ENCODE measurements at places on chromosomes 13 and 19. TPM values are rescaled to one million over a fixed set of nuclear protein-coding genes. Genes with fewer than 3 reads are reported as not detected.
A peak's percentile ranks its signal among the peaks of the same experiment; 100 is the strongest.

DNA sequence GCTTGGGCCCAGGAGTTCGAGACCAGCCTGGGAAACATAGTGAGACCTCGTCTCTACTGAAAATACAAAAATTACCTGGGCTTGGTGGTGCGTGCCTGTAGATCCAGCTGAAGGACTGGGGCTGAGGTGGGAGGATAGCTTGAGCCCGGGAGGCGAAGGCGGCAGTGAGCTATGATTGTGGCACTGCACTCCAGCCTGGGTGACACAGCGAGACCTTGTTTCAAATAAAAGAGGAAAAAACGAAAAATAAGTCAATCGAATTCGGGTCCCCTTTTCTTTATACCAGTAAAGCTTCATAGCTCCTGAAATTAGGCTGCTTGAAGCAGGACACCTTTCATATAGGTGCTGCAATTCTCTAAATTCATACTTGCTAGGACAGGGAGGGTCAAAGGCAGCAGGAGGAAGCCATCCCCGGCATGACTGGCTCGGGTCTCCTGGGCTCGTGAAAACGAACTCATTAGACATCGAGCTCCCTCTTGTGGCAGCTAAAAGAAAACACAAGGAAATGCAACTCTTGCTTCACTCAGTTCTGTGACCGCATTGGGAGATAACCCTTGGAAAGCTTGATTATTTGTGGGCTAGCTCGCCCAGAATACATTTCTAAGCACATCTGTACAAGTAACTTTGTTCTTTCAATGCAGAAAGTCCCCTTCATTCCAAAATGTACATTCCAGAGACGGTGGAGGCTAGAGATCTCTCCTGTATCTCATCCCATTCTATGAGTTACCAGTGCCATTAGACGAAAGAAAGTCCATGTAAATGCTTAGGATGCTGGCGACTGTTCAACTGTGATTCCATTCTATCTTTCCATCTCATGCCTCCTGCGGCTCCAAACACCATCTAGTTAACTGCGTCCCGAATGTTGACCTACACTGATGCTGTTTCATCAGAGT lies 16.8 kb downstream of the FPR2 start:
- H3K27ac ChIP-seq = no peak overlapping the region
- no peak overlapping the region for H3K4me3 ChIP-seq
- peaks cover 8% of the 10 kb centered on the region for H3K4me1 ChIP-seq
- H3K36me3 ChIP-seq = no peaks in the 10 kb centered on the region
- H3K27me3 ChIP-seq = peaks cover 37% of the 10 kb centered on the region

- H3K27ac ChIP-seq = no peak overlapping the region
- H3K36me3 ChIP-seq = peaks cover 38% of the 10 kb centered on the region
- H3K27me3 ChIP-seq = no peaks in the 10 kb centered on the region
- no peaks in the 10 kb centered on the region for H3K4me1 ChIP-seq
- no peak for DNase-seq
Observed at GRCh38 chr13:81757348-81757970, 1416.5 kb upstream of the SPRY2 start.

SPACA4 gene
- not detected for total RNA-seq

DNA sequence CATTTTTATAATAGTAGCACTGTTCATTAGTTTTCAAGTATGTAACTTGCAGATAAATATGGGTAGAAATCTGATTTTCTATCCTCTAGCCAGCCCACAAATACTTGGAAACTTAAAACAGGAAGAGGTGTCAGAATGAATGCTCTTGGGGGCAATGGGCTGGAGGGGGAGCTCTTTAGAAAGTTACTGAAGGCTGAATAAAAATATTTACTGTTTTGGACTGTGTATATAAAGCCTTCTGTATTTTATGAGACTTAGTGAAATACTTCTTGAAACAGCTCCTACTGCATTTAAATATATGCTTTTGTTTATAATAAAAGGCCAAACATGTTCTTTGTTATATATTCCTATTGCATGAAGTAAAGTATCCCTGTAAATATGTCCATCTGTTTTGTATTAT lies 138.8 kb downstream of the RGCC start:
- no peak overlapping the region for H3K27ac ChIP-seq
- H3K36me3 ChIP-seq = peaks cover 2% of the 10 kb centered on the region
- DNase-seq = no peak
- no peaks in the 10 kb centered on the region for H3K27me3 ChIP-seq
- H3K4me1 ChIP-seq = no peaks in the 10 kb centered on the region

DNA sequence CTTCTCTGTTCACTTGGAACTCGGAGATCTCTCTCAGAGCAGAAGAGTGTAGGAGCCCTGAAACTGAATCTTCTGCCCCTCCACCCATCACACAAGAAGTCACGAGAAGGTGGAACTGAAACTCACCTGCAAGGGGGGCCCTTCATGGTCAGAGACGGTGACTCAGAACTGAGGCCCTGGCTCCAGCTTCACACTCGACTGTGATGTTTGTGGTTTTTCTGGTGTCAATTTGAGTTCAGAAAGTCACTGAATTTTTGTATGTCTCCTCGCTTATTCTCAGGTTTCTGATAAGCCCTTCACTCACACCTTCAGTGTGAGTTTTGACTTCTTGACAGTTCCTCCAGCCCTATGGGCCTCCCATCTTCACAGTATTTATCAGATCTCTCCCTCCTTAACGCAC lies 23.1 kb downstream of the SIGLEC5 start:
- no peak overlapping the region for H3K4me3 ChIP-seq
- H3K27ac ChIP-seq = no peak overlapping the region
- DNase-seq = no peak
- peaks cover 66% of the 10 kb centered on the region for H3K27me3 ChIP-seq
- no peaks in the 10 kb centered on the region for H3K36me3 ChIP-seq

NTF4 gene
- 3.9 TPM for total RNA-seq

GRCh38 chr13:67296511-67296910 lies 66.4 kb upstream of the PCDH9 start:
- H3K27ac ChIP-seq = no peak overlapping the region
- H3K4me3 ChIP-seq = no peak overlapping the region
- no peaks in the 10 kb centered on the region for H3K4me1 ChIP-seq
- H3K36me3 ChIP-seq = no peaks in the 10 kb centered on the region

DNA sequence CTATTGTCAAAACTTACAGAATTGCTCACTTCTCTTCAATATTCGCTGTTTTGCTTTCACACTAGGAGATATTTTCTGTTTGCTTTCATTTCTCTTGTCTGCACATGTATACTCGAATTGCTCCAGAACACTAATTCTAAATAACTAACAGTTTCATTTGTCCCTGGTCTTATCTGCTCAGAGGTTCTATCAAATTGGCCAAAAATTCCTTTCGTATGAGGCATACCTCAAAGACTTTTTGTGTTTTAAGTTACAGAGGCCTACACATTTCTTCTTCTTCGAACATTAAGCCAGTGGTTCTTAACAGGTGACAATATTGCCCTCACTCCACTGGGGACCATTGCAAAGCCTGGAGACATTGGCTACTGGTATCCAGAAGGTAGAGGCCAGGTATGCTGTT lies 1314.6 kb downstream of the EFNB2 start:
- H3K36me3 ChIP-seq = no peaks in the 10 kb centered on the region
- H3K4me3 ChIP-seq = no peak overlapping the region
- no peak for DNase-seq
- H3K4me1 ChIP-seq = no peaks in the 10 kb centered on the region
- no peak overlapping the region for H3K27ac ChIP-seq

GRCh38 chr19:13082192-13083007 lies 20.3 kb downstream of the LYL1 start:
- DNase-seq = peak; percentile 60
- peak overlapping the region; percentile 40 for H3K4me3 ChIP-seq
- H3K4me1 ChIP-seq = peaks cover 37% of the 10 kb centered on the region
- no peak overlapping the region for H3K27ac ChIP-seq

- H3K27me3 ChIP-seq = no peaks in the 10 kb centered on the region
- H3K4me1 ChIP-seq = peaks cover 24% of the 10 kb centered on the region
- no peaks in the 10 kb centered on the region for H3K36me3 ChIP-seq
- H3K4me3 ChIP-seq = no peak overlapping the region
Observed at GRCh38 chr13:75547917-75548316, 1.7 kb upstream of the UCHL3 start.

GRCh38 chr13:39362652-39363381 lies 240.2 kb downstream of the LHFPL6 start:
- no peak overlapping the region for H3K27ac ChIP-seq
- H3K4me3 ChIP-seq = no peak overlapping the region
- H3K36me3 ChIP-seq = no peaks in the 10 kb centered on the region
- peaks cover 24% of the 10 kb centered on the region for H3K4me1 ChIP-seq
- H3K27me3 ChIP-seq = peaks cover 26% of the 10 kb centered on the region

- H3K27me3 ChIP-seq = no peaks in the 10 kb centered on the region
- H3K36me3 ChIP-seq = no peaks in the 10 kb centered on the region
- peak overlapping the region; percentile 81 for H3K4me3 ChIP-seq
Observed at GRCh38 chr19:2060884-2061494, 9.9 kb upstream of the MKNK2 start.

DNA sequence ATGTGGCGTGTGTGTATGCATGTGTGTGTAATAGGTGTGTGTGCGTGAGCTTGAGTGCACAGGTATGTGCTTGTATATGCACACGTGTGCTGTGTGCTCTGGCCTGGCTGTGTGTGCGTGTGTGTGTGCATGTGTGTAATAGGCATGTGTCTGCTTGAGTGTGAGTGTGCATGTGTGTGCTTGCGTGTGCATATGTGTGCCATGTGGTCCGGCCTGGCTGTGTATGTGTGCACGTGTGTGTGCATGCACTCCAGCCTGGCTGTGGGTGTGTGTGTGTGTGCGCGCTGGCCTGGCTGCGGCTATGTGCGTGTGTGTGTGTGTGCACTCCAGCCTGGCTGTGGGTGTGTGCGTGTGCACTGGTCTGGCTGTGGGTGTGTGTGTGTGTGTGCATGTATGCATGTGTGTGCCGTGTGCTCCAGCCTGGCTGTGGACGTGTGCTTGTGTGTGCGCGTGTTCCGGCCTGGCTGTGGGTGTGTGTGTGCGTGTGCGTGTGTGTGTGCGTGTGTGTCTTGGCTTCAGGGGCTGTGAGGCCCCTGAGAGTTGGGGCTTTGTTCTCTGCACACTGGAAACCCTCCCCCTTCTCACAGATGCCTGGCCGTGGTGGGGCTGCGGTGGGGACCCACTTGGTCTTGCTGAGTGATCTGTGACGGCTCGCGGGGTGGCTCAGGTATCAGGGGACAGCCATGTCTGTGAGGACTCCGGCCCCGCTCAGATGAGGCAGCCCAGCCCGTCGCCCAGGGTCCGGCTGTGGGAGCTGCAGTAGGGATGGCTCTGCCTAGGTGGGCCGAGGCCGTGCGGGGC lies 8.2 kb downstream of the SPPL2B start:
- H3K36me3 ChIP-seq = peaks cover 11% of the 10 kb centered on the region
- no peaks in the 10 kb centered on the region for H3K27me3 ChIP-seq
- no peak for DNase-seq
- H3K4me3 ChIP-seq = no peak overlapping the region

DNA sequence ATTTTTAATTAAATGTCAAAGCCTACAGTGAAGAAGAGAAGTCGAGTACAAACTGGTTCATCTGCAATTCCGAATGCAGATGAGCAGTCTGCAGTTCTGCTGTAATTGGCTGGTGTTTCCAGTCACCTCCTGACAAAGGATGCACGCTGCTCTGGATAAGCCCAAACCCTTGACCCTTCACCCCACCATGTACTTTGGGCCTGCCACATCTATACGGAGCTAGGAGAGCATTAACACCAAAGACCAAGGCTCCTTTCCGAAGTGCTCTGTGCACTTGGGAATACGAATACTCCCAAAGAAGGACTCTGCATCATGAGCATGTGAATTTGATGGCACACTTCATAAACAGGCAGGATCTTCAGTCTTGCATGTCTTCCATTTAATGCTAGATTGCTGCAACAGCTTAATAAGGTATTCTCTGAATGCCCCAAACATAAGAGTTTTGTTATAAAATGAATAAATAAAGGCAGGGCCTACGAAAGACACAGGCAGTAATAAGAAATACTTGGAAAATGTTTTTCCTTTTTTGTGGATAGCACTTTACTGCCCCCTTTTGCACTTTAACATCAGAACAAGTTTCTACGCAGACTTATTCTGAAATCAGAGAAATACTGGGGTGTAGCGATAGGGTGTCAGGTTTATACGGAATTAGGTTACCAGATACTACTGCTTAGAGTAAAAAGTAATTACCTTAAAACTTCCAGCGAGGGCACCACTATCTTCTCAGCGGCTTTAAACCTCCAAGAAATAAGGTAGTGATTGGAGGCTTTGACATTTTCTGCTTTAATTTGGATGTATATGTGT lies 15.0 kb downstream of the EFNB2 start:
- H3K27me3 ChIP-seq = no peaks in the 10 kb centered on the region
- no peaks in the 10 kb centered on the region for H3K36me3 ChIP-seq
- H3K4me1 ChIP-seq = peaks cover 80% of the 10 kb centered on the region
- H3K27ac ChIP-seq = peak overlapping the region; percentile 71
- 0 out of 2 replicates have a peak overlapping the region, but pooled peaks have one; percentile 22 for H3K4me3 ChIP-seq

IGFLR1 gene
- total RNA-seq = 12.7 TPM

- H3K4me1 ChIP-seq = peaks cover 10% of the 10 kb centered on the region
- no peak for DNase-seq
- H3K4me3 ChIP-seq = no peak overlapping the region
- no peaks in the 10 kb centered on the region for H3K36me3 ChIP-seq
- H3K27me3 ChIP-seq = no peaks in the 10 kb centered on the region
Observed at GRCh38 chr13:73952648-73953047, 181.6 kb downstream of the KLF12 start.

DNA sequence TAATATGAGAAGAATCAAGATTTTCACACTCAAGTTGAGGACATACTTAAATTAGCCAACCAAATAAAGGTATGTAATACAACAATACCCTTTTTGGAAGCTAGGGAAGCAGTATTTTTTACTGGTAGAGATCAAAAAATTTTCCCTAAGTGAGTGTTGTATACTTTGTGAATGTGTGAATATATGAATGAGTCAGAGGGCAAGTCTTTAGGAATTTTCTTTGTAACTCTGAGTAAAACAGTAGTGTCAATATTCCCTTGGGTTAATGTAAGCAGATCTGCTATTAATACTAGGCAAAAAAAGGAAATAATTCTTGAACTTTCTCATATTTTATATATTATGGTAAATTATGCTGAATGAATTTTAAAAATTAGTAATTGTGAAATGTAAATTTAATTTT lies 1161.8 kb upstream of the MIR17HG start:
- H3K36me3 ChIP-seq = no peaks in the 10 kb centered on the region
- peaks cover 8% of the 10 kb centered on the region for H3K4me1 ChIP-seq
- no peaks in the 10 kb centered on the region for H3K27me3 ChIP-seq

DNA sequence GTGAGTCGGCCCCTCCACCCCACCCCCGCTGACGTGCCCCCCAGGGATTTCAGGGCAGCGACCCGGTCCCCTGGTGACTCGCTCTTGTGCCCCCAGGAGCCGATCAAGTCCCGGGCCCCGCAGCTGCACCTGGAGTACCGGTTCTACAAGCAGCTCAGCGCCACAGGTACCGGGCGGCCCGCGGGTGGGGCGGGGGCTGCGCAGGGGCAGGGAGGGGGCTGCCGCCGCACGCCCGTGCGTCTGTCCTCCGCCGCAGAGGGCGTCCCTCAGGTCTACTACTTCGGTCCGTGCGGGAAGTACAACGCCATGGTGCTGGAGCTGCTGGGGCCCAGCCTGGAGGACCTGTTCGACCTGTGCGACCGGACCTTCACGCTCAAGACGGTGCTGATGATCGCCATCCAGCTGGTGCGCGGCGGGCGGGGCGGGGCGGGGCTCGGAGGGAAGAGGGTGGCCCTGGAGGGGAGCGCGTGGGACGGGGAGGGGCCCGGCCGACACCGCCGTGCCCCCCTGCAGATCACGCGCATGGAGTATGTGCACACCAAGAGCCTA lies 37.1 kb downstream of the BTBD2 start:
- no peak overlapping the region for H3K4me3 ChIP-seq
- H3K27ac ChIP-seq = no peak overlapping the region
- no peaks in the 10 kb centered on the region for H3K4me1 ChIP-seq
- H3K27me3 ChIP-seq = no peaks in the 10 kb centered on the region
- peaks cover 17% of the 10 kb centered on the region for H3K36me3 ChIP-seq

- DNase-seq = no peak
- peaks cover 30% of the 10 kb centered on the region for H3K4me1 ChIP-seq
- no peak overlapping the region for H3K4me3 ChIP-seq
- H3K27me3 ChIP-seq = no peaks in the 10 kb centered on the region
Observed at GRCh38 chr19:4979211-4979807, 10.4 kb downstream of the KDM4B start.
